Stimulated activated CD4-positive, alpha-beta T cell treated with anti-CD3 and anti-CD28 coated beads, Interleukin-2, amount 100 ng/mL, for 4 hours (primary cell): ENCODE measurements at places on chromosomes 3 and 15.

DNA sequence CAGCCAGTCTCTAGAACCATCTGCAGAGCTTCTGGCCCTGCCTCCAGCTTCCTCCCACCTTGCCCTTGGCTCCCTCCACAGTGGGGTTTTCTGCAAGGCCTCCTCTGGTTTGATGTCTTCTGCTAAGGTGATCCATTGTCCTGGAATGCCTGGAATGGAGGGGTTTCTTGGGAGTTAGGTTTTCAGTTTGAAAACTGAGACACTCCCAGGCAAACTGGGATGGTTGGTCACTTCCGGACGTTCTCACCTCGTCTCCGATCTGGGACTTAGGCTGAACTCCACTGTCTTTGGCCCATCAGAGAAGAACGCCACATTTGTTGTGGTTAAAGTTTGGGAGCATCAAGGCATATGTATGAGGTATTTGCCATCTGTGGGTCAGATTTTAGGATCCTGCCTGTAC, 77.4 kb upstream of the KLHL25 start:
- DNase-seq: no peak

DNA sequence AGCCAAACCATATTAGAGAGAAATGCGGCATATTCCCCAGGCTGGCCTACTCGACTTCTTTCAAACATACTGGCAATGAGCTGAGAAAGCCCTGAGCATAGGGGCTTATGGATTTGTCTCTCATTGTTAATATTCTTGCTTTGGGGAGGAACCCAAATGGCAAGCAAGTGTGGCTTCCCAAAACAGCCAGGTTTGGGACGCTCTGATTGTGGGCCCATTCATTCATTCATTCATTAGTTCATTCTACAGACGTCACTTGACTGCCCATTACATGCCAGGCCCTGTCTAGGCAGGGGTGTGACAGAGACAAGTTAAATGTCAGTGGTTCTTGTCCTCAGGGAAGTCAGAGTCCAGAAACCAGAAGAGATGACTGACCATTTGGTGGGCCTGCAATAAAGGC, 77.4 kb upstream of the THBS1 start:
- no peak for DNase-seq

- DNase-seq: no peak
Observed at GRCh38 chr15:58919232-58919631, 14.2 kb downstream of the SLTM start.

GRCh38 chr3:9078561-9079240, 115.4 kb upstream of the RAD18 start:
- no peak for DNase-seq

GRCh38 chr3:5635746-5636145, 448.2 kb downstream of the EDEM1 start:
- no peak for DNase-seq

DNA sequence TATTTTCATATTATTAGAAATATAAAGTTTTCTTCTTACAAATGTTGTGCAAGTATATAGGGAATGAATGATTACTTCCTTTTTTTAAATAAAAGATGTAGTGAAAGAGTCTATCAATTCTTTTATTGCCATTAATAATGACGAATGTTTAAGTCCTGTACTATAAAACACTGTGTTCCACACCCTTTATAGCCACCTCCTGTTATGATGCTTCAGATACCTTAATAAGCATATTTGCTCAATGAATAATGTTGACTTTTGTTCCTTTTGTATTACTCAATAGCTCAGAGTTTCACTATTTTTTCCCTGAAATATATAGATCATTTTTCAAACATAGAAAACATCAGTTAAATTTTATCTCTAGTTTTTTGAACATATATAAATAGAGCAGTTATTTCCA, 378.2 kb upstream of the THBS1 start:
- no peak for DNase-seq

DNA sequence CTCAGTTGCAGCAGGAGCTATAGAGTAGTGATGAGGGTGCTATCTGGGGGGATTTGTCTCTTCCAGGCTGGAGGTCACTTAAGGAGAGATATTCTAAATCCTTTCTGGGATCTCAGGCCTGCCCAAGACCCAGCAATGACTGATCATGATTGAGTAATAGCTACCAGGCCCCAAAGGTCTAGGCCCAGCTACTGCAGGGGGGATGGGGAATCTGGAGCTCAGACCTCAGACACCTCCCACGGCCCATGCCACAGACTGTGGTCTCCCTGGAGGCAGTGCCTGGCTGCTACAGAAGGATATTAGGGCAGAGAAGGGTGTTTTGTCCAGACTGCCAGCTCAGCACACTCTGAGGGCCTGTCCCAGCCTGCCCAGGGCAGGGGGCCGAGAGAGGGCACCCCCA, 6.9 kb downstream of the SLC38A3 start:
- no peak for DNase-seq

DNA sequence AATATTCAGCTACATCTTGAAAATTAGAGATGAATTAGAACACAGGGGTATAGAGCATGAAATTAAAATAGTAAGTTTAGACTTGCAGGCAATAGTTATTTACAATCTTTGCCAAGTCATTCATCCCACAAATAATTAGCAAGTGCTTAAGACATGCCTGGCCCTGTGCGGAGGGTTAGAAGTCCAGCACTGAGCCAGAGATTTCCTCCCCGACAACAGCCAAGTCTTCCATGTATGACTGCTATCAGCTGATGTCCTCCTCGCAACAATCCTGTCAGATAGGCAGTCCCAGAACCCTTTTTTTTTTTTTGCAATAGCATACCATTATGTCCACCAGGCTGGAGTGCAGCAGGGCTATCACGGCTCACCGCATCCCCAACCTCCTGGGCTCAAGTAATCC, 14.6 kb downstream of the SIN3A start:
- no peak for DNase-seq

DNA sequence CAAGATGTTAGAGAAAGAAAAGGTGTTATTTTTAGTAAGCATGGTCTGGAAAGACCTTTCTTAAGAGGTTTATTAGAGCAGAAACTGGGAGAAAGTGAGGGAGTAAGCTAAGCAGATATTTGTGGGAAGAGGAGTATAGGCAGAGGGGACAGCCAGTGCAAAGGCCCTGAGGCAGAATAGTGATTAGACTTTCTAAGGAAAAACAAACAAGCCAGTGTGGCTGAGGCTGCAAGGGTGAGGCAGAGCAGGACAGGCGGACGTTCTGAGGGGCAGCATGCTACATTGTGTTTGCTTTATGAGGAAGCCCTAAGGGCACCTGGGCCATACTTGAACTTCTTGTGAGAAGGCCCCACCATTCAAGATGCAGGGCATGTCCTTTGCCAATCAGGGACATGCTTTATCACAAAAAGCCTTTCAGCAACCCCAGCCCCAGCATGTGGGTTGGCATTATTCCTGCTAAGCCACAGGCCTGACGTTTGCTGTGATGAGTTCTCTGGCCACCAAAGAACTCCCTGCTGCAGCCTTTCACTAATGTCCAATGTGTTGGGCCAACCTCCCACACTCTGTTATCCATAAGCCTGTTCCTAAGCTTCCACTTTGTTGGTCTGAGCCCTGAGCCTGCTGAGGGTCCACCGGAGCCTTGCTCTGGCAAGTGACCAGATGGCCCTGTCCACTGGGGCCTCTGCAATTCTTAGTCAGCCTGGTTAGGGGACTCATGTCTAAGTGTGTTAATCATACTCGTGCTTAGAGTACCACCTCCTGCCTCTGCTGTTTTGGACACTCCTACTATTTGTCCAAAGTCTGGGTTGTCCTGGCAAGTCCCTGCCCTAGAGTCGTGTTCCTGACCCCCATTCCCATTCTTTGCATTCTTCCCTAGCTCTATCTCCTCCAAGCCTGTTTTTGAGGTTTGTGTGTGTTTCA, 209.9 kb upstream of the CTNNB1 start:
- no peak for DNase-seq

DNA sequence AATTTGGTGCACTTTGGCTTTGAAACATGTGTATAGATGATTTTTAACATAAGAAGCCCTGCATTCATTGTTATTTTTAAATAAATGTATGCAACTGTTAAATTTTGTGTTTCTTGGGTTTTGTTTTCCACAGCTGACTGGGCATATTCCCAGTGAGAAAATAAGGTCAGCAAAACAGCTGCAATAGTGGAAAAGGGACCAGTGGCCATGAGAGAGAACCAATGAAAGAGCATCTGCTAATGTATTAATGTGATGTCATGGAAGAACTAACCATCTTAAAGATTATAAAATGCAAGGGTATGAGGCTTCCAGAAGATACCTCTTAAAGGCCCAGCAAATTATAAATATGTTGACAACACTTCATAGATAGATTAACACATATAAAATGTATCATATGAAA, 31.0 kb upstream of the KBTBD12 start:
- DNase-seq: no peak

- no peak for DNase-seq
Observed at GRCh38 chr3:37991823-37992222, 1.2 kb downstream of the VILL start.

GRCh38 chr15:31255732-31256377, 70.8 kb upstream of the KLF13 start:
- no peak for DNase-seq

DNA sequence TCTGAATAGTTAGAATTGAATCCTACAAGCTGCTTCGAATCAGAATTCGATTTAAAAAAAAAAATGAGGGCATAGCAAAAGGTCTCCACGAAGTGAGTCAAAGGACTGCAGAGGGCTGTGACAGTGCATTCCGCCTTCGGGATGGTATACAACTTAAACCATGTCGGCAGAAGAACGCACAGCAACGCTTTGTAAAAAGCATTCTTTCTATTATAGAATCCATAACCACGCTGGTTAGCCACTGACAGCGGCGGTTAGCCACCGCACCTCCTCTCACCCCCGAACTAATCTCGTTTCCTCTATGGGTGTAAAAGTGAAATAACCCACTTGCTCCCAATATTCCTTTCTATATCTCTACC, 664 bp upstream of the PIK3CA start:
- peak; percentile 3 for DNase-seq

DNA sequence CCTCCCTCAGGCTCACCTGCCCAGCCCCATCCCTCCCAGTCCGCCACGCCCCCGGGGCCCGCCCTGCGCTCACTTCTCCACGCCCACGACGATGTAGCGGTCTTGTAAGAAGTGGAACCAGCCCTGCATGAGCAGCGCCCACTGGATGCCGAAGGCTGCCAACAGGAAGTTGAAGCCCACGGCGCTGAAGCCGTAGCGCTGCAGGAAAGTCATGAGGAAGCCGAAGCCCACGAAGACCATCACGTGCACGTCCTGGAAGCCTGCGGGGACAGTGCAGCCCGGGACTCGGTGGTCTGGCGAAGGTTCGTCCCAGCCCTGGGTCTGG, 9.7 kb downstream of the RHCG start:
- DNase-seq: peak; percentile 35

DNA sequence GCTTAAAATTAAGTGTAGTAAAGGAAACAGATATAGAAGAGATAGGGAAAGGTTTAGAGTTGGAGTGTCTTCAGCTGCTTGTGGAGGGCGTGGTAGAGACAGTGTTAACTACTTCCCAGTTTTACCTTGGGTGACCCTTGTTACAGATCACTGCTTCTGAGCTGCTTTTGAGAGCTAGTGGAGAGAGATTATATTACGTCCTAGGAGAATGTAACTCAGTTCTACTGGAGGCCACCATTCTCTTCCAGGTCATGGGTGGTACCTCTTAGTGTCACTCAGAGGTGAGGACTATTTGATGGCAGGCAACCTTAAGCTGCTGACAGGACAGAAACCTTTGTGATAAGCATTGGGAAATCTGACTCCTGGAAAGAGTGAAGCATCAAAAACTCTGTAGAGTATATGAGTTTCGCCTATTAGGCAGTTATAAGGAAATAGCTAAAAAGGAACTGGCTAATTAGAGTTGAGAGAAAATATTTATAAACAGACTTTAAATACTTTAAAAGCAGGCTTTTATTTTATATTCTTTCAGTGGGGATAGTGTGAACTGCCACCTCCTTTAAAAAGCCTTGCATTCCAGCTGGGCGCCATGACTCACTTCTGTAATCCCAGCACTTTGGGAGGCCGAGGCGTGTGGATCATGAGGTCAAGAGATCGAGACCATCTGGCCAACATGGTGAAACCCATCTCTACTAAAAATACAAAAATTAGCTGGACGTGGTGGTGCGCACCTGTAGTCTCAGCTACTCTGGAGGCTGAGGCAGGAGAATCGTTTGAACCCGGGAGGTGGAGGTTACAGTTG, 106.5 kb downstream of the ZNF609 start:
- no peak for DNase-seq

- DNase-seq: no peak
Observed at GRCh38 chr3:64809086-64809485, 121.3 kb upstream of the ADAMTS9 start.

GRCh38 chr3:24145981-24146822, 201.1 kb downstream of the NR1D2 start:
- DNase-seq: no peak

DNA sequence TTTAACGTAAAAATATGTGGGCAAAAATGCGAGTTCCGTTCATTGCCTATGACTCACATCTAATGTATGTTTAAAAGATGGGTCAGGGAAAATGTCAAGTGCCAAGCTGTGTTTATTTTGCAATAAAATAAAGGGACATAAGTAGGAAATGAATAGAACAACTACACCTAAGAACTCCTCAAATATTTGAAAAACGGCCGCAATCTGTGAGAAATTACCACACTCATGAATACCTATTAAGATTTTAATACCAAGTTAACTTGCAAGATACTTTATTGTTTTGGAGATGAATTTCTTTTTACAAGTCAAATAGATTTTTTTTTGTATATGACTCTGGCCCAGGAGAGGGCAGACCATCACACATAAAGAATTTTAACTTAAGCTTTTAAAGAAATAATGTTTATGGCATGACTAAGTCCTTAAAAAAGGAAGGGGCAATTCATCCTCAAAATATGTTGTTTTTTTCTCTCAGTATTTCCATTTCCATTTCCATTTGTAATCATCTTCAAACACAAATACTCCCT, 152.7 kb downstream of the SUCNR1 start:
- DNase-seq: no peak

DNA sequence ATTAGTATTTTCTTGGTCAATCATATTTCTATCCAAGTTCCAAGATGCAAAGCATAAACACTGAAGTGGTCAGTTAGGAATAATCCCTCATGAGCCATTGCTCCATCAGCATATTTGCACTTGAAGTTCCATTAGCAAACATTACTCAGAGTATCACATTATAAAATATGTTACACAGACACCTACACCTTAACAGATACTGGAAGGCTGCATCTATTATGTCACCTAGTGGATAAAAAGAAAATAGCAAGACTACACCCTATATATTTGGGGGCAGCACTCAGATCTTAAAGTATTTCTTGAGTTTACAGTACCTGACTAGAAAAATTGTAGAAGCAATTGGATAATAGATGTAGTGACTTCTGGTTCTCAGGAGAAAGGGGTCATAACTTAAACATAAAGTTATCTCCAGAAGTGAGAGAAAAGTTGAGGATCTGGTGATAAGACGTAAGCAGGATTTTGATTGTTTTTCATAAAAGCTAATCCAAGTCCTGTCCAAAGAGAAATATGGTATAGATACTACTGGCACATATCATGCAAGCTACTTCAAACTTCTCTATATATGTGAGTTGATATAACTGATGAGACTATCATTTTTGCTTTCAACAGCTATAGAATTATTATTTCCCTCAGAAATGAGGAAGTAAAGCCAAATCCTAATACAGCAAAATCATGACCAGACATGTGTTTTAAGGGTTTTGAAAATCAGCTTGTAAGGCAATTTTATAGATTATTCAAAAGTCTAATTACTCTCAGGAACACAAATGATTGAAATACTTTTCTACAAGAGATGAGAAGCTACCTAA, 422.2 kb downstream of the GBE1 start:
- no peak for DNase-seq

GRCh38 chr3:123036352-123037014, 8.9 kb upstream of the SEMA5B start:
- no peak for DNase-seq
